ENCODE measurements at places on chromosomes 16 and 17.

GRCh38 chr17:45342306-45342705 lies 25.5 kb upstream of the MAP3K14 start:
- no peak for DNase-seq

DNA sequence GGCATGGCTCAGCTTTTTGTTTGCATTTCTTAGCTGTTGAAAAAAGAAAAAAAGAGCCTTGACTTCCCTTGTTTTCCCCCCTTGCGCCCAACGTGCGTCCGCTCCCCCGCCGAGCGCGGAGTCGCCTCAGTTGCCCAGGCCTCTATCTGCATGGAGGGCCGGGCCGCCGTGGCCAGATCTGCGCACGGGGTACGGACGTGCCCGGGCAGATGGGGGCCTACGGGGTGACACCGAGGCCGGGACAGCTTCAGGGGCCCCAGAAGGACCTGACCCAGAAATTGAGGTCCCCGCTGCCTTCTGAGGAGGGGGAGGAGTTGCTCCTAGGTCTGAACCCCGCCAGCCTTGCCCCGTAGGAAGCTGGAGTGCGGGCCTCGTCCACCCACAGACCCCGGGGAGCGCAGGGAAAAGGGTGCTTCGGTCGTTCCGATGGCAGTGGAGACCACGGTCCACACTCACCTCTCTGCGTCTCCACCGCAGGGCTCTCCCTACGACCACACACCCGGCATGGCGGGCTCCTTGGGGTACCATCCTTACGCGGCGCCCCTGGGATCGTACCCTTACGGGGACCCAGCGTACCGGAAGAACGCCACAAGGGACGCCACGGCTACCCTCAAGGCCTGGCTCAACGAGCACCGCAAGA lies 1.5 kb downstream of the IRX5 start:
- no peak for DNase-seq

DNA sequence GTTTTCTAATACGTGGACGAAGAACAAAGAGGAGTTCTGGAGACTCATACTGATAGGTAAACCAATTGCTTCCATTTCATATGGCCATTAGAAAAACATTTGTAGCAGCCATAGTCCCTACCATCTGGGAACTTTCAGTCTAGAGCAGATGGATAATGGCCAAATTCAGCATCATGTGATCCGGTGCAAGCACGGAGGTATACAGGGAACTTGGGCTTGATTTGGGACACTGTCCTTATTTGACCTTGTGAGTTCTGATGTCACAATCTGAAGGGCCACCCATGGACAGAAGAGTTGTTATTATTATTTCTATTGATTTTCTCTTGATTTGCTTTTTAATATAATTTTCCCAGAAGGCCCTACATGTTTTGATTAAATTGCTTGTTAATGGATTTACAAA lies 154.6 kb upstream of the ZNF267 start:
- DNase-seq: peak; percentile 23

DNA sequence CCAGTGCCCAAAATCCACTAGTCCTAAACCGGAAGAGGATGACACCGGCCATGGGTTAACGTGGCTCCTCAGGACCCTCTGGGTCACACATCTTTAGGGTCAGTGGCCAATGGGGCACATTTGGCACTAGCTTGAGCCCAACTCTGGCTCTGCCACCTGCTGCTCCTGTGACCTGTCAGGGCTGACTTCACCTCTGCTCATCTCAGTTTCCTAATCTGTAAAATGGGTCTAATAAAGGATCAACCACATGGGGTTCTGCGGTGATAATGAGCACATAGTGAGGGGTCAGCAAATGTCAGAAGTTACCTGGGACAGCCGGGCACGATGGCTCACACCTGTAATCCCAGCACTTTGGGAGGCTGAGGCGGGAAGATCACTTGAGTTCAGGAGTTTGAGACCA lies 18.4 kb downstream of the QPRT start:
- no peak for DNase-seq

- DNase-seq: no peak
Observed at GRCh38 chr16:6284731-6285130, 1047.9 kb upstream of the RBFOX1 start.

DNA sequence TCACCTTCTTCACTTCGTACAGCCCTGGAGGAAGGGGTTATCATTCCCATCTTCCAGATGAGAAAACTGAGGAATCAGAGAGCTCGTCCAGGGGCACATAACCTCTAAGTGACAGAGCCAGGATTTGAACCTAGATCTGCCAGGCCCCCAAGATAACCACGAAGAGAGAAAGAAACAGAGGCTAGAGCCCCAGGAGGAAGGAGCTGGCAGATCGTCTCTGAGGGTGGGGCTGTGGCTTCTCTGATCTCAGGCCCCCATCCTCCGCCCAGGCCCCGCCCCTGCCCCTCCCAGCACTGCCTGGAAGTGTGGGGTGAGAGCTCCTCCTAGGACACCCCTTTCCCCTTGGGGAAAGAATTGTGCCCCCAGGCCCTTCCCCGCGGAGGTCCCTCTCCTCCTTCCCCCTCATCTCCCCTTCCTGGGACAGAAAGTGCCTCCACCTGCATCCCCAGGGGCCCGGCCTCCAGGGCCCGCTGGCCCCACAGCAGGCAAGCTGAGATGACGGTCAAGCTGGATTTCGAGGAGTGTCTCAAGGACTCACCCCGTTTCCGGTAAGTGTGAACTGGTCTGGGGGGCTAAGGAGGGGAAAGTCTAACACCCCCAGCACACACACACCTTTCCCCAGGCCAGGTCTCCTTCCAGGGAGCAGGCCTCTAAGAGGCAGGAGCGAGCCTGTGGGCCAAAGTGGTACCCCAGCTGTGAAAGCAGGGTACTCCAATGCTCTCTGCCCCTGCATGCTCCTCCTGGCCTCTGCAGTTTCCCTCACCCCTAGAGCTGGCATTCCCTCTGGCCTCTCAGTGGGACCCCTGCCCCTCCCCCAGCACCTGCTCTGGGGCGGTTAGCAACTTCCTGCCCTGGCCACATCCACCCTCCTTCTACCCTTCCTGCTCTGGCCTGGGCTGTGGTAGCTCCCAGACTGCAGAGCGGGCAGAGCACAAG lies at the start of gene ACAP1:
Gene ACAP1 (plus strand): TSS at position 290 of the 936 bp plus-strand sequence. CDS start 206 bp downstream, at position 496.
- no peak for DNase-seq

DNA sequence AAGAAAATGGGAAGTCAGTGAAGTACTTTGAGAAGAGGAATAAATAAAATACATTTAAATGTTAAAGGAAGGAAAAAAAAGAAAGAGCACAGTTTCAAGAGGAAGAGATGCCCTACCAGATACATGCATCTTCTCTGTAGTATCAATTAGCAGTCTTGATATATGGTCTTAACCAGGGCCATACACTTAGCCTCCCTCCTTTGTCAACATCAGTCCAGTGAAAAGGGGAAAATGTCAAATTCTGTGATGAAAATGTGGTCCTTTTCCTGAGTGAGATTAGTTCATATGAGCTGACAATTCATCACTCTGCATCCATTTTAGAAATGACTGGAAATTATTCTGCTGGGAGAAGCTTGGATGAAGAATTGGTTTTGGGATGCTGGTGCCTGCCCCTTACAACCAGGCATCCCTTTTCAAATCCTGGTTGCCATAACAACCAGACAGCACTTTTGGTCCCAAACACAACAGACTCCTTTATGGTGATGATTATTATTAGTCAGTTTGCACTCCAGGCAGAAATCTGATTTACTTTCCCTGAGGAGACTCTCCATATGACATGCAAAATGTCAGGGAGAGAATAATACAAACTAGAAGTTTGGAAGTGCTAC lies 933.6 kb upstream of the CDH8 start:
- no peak for DNase-seq

DNA sequence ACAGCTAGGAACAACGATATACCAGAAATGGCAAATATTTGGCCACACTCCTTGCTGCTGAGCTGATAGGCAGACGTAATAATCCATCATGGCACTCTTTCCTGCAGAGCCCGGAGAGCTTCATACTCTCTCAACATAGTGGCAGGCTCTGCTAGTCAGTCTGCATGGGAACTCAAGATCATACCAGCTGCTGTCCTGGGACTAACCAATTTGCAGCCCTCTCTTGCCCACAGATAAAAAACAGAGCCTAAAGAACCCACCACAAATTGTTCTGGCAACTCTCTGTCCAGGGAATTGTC lies 13.5 kb downstream of the GSDMB start:
- no peak for DNase-seq

GRCh38 chr17:20026960-20027359 lies 17.8 kb downstream of the SPECC1 start:
- DNase-seq: peak; percentile 53

GRCh38 chr16:2532494-2533141 lies 1.4 kb upstream of the CEMP1 start:
- DNase-seq: peak; percentile 57

DNA sequence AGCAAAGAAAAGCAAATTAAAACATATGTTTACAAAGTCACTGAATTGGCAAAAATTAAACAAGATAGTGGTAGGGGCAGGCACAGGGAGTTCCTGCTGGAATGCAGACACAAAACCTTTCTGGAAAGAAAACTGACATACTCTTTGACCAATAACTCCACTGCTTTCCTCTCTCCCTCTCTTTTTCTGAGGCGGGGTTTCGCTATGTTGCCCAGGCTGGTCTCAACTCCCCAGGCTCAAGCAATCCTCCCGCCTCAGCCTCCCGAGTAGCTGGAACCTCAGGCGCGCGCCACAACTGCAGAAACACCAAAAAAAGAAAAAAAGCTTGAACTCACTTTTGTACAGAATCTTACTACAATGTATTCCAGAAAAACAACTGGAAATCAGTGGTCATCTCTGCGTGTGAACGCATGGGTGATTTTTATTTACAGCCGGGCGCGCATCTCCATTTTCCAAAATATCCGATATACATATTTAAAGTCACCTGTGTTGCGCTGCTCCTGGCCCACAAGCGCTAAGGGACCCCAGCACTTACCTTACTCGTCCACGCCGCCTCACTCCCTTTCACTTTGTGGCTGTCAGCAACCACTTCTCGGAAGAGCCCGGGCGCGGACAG lies 480 bp downstream of the TXNL4B start:
- DNase-seq: peak; percentile 72

GRCh38 chr17:80950466-80951120 lies 41.0 kb upstream of the CHMP6 start:
- DNase-seq: no peak

DNA sequence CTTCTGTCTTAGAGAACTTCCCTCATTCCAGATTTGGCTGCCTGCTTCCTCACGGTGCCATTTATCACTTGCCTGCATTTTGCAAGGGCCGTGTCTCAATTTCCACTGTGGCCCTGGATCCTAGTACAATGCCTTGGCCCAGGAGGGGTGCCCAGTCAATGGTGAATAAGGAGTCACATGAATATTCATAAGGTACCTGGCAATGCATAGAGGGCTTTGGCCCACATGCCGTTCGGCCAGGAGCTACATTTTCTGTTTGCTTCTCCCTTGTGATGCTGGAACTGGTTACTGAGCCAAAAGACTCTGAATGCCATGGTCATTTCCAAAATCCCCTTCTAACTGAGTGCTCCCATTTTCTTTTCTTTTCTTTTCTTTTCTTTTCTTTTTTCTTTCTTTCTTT lies 4.8 kb upstream of the PIRT start:
- no peak for DNase-seq

- DNase-seq: no peak
Observed at GRCh38 chr16:84567286-84567962, 50.5 kb downstream of the COTL1 start.

GRCh38 chr17:73552300-73553048 lies 91.8 kb downstream of the SDK2 start:
- DNase-seq: no peak

GRCh38 chr16:81553814-81554675 lies 109.4 kb downstream of the CMIP start:
- DNase-seq: no peak

GRCh38 chr16:68921637-68922036 lies 78.3 kb downstream of the TANGO6 start:
- DNase-seq: no peak

DNA sequence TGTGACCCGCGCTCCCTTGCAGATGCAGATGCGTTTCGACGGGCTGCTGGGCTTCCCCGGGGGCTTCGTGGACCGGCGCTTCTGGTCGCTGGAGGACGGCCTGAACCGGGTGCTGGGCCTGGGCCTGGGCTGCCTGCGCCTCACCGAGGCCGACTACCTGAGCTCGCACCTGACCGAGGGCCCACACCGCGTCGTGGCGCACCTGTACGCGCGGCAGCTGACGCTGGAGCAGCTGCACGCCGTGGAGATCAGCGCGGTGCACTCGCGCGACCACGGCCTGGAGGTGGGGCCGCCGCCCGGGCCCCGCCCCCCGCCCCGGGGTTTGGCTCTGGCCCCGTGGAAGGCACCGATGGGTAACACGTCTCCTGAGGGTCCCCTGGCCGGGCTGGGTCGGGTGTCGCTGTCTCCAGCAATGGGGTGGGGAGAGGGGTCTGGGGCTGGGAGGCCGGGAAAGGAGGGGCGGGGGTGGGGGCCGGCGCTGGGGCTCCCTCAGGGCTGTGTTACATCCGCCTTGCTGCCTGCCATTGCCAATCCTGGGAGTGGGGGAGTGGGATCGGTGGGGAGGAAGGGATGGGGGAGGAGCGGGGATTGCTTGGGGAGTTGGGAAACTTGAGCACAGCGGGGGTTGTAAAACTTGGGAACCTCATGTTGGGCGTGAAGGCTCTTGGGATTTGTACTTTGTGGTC lies 737 bp downstream of the NUDT16L1 start:
- peak; percentile 84 for DNase-seq

DNA sequence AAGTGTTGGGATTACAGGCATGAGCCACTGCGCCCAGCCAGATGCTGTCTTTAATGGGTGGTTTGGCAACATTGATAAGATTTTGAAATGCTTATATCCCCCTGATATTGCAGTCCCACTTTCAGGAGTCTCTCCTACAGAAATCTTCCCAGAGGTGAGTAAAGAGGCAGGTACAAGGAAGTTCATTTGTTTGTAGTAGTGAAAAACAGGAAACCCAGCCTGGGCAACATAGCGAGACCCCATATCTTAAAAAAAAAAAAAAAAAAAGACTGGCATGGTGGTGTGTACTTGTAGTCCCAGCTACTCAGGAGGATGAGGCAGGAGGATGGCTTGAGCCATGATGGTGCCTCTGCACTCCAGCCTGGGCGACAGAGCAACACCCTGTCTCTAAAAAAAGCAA lies 6.2 kb upstream of the NUPR1 start:
- no peak for DNase-seq

DNA sequence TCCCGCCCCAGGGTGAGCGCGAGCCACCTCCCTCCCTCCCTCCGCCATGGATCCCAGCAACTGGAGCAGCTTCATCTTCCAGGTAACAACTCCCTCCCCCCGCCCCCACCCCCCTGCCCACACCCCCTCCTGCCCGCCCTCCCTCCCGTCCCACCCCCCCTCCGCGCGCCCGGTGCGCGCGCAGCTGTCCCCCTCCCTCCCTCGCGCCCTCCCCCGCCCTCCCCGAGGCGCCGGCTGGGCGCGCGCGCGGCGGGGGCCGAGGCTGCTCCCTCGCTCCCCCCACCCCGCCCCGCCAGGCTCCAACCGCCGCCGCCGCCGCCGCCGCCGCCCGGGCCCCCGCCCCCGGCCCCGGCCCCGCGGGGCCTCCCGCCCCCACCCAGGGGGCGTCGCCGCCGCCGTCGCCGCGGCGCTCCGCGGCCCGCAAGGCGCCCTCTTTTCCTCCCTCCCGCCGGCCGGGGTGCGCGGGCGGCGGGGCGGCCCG lies at the start of gene MAZ:
Gene MAZ (plus strand): TSS at position 431 of the 481 bp plus-strand sequence. CDS start 173 bp downstream, outside the sequence.
- DNase-seq: peak; percentile 93

- no peak for DNase-seq
Observed at GRCh38 chr17:6044261-6044660, 25.9 kb upstream of the WSCD1 start.

GRCh38 chr16:10154389-10154788 lies 27.8 kb downstream of the GRIN2A start:
- DNase-seq: peak; percentile 18

- DNase-seq: peak; percentile 63
Observed at GRCh38 chr16:57859331-57859730, 57.0 kb upstream of the KIFC3 start.

- DNase-seq: no peak
Observed at GRCh38 chr16:84604477-84605013, 13.3 kb downstream of the COTL1 start.

Measured in fibroblast of villous mesenchyme (primary cell).